CD8-positive, alpha-beta T cell (primary cell): ENCODE measurements at places on chromosomes 1 and 21. TPM values are rescaled to one million over a fixed set of nuclear protein-coding genes. Genes with fewer than 3 reads are reported as not detected.

Gene OR2T33
- total RNA-seq: not detected

Gene PGM1
- 5.0 TPM for total RNA-seq

DNA sequence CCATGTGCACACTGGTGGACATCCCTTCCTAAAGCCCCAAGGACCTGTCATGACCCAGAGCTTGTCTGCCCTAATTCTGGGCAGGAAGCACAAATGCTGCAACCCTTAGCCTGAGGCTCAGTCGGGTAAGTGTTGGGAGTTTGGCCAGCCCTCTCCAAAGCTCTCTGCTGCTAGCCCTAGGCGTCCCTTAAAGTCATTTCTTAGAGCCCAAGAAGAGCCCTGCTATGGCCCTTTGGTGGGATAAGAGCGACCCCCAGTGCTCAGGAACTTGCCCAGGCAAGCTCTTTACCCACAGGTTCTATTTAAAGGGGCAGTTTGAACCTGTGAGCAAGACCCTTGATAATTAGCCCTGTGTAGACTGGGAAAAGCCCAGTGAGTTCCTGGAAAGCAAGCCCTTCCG is 356.8 kb downstream of the RRAGC start:
- no peak for DNase-seq

- DNase-seq: no peak
Measured at GRCh38 chr1:200909071-200909470, 14.4 kb downstream of the INAVA start.

DNA sequence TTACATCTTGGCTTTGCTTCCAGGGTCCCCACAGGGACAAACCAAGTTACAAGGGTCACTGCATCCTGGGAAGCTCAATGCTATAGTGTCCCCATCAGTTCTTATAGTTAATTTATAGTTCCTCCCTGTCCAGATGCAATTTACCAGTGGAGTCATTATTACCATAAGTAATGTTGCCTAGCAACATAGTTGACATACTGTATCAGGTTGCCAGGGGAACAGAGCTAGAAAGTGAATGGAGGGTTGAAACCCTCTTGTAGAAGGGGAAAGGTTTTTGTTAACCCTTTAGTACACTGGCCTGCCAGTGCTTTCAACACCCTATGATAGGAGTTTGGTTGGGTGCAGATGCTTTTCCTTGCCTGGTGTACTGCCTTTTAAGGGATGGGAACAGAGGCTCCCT is 34.3 kb upstream of the TTC4 start:
- DNase-seq: no peak

DNA sequence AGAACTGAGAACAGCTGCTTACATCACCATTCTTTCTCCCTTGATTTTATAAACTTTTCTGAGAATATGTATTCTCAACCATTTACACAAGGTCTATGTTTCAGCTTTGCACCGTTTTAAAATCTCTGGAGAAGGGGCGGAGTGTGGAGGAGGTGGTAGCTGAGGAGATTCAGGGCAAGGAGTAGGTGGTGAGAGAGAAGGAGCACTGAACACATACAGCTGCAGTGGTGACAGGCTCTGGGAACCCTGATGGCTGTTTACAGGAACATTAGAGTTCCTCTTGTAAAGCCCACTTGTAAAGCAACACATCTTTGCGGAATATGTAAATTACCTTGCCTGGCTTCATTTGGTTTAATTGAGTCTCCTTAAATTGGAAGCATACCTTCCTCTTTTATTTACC is 89.7 kb downstream of the SMYD2 start:
- DNase-seq: no peak

DNA sequence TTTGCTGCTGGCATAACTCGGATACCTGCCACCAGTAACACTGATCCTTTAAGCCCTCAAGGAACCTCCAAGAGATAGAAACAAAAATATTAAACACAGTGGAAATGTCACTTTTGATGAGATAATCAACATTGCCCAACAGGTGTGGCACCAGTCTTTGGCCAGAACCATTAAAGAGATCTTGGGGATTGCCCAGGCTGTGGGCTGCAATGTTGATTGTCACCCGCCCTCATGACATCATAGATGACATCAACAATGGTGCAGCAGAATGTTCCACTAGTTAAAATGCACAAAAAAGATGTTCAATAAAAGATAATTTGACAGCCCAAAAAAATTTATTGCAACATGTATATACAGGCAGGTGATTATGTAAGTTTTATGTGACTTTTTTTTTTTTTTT is 20.2 kb upstream of the ZMYM1 start:
- DNase-seq: no peak

- no peak for DNase-seq
Measured at GRCh38 chr1:45968941-45969666, 163.3 kb downstream of the PIK3R3 start.

DNA sequence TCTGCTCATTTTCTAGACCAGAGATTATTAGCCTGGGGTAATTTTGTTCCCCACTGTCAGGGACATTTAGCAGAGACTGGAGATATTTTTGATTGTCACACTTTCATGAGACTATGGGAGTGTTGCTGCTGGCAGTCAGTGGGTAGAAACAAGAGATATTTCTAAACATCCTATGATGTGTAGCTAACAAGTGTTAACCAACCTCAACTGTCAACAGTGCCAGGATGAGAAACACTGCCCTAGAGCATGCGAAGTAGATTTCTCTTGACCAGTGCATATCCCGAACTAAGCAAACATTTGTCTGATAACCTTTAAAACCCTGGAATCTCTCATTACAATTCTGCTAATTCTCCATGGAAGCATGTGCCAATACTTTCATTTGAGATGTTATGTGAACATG is 607.4 kb upstream of the TMPRSS15 start:
- no peak for DNase-seq
